ENCODE measurements at places on chromosomes 13 and 19.

GRCh38 chr13:89980896-89981295, 1366.6 kb upstream of the MIR17HG start:
- DNase-seq, result no peak

DNA sequence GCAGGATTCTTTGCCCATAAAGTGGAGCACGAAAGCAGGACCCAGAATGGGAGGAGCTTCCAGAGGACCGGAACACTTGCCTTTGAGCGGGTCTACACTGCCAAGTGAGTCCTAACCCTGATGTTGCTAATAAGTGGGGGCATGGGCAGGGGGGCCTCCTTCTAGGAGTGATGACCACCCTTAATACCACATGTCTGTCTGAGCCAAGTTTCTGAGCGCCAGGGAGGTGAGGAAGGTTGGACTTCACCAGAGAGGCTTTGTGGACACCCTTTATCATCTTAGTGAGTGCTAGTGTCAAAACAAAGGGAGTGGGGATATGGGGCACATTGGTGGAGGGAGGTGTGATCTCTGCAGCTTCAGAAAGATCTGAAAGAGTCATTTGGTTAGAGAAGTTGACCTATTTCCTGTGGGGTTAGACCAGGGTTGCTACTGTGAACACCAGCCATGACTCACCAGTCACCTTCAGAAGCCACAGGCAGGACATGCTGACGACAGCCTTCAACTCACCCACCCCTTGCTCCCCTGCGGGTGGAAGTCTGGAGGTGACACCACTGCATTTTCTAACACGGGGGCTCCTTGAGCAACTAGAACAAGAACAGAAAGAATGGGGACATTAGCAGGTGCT, 8.8 kb downstream of the ALOX5AP start:
- peak; percentile 71 for DNase-seq

DNA sequence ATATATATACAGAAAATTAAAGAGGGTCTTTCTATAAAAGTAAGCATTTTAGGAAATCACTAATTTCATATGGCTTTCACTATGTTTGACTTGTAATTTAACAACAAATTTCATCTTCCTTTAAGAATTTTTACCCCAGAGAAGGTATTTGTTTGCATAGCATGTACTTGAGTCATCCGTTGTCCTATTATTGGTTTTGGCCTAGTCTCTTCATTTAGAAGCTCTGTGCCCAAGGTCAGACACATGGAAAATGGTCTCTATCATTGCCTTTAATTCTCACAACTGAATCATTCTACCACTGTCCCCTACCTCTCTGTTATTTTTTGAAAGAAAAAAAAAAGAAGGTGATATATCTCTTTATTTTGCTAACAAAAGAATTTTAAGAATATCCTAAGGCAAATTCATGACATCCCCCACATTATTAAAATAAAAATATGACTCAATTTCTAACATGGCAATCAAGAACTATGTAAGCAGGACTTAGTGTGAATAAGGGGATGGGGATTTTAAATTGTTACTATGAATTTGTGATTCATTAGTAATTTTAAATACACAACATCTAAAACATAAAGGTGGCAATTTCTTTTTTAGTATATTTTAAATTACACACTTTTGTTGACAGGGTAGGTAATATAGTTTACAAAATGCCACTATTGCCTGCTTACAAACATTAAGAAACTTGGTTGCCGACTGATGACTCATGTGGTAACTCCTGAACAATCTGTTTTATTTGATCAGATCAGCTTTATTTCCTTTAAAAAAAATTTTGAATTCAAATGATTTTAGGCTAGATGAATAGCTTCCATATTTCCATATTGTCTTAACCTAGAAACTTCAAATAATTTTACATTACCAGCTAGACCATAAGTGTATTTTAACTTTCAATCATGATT, 13.9 kb downstream of the SLITRK5 start:
- no peak for DNase-seq

DNA sequence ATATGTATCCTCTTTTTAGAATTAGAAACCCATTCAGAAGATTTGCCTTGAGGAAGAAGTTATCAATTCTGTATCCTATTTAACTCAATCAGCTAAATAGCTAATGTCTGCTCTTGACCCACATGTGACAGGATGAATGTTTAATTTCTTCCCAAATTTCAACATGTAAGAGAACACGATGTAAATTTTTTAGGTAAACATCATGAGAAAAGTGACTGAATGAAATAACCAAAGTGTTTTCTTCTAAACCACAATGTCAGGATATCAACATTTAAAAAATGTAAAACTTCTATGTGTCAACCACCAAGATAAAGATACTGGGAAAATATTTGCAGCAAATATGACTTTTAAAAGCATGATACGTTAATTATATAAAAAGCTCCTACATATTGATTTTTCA, 302.4 kb downstream of the DCT start:
- no peak for DNase-seq

DNA sequence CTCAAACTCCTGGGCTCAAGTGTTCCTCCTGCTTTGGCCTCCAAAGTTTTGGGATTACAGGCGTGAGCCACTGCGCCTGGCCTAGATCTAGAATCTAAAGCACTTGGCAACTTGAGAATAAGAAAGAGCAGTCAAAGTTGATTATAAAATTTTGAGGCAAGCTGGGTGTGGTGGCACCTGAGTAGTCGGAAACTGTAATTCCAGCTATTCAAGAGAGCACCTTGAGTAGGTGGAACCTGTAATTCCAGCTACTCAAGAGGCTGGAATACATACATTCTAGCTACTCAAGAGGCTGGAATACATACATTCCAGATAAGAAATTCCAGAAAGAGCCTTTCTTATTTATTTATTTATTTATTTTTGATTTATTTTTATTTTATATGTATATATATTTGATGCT, 8.3 kb upstream of the NAA16 start:
- DNase-seq, result no peak

DNA sequence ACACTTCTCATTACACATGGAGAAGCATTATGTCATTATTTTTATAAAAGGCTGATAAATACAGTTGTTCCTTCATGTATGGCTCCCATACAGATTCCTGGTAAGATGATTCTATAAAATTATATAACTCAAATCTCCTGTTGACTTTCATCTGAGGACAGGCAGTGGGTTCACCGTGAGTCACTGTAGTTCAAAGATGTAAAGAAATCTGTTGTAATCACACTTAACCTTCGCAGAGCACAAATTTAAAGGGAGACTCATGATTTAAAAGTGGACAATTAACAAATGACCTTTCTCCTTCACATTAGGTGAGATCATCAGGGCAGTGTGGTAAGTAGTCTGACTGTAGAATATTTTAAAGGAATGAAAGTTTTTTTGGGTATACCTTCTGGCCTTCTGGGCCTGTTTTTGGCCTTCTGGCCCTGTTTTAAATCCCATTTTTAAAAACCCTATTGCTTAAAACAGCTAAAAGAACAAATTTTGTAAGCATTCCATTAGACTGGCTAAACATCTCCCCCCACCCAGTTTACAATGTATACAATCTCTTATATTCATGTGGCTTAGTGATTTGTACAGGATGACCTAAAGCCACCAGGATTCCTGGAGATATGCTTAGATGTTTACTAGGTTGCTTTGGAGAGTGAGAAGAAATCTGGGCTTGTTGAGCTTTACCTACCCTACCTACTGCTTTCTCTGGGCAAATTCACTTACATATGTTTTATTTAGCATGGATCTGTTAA, 171.2 kb downstream of the ITGBL1 start:
- no peak for DNase-seq

DNA sequence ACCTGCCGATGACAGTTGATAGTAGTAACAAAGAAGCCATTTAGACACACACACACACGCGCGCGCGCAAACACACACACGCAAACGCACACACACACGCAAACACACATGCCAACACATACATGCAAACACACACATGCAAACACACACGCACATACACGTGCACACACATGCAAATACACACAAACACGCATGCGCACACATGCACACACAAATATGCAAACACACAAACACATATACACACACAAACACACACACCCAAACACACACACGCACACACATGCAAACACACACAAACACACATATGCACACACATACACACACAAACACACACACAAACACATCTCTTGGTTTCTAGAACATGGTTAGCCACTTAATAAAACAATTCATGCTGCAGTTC, 50.1 kb downstream of the ZNF557 start:
- DNase-seq, result no peak

DNA sequence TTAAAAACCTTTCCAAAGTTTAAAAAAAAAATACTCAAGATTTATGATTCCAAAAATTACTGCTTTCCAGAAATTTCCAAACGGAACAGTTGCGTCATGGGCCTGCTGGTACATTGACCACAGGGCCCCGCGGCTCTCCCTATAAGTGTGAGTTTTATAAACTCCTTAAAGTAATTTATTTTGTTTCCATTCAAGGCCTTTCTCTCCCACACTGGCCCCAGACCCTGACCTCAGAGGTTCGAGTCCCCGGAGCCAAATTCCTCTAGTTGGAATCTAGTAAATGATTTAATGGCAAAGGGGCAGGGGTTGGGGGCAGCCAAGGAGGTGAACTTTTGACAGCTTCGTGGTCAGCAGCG, 97.5 kb downstream of the INSR start:
- DNase-seq, result no peak

DNA sequence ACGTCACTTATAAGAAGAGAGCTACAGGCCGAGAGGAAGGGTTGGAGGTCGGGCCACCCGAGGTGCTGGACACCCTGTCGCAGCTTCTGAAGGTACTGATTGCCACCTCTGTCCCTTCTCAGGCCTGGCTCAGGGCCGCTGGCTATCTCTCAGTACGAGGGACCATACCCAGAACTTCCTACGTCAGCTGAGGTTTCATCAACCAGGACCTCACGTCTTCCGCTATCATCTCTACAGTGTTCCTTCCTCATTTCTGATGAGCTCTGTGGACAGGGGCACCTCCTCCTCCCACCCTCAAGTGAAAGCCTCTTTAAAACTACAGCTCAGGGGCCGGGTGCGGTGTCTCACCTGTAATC, 58.2 kb upstream of the USE1 start:
- DNase-seq, result no peak

- DNase-seq, result no peak
Observed at GRCh38 chr19:44111910-44112463, 1.2 kb upstream of the ZNF225 start.

DNA sequence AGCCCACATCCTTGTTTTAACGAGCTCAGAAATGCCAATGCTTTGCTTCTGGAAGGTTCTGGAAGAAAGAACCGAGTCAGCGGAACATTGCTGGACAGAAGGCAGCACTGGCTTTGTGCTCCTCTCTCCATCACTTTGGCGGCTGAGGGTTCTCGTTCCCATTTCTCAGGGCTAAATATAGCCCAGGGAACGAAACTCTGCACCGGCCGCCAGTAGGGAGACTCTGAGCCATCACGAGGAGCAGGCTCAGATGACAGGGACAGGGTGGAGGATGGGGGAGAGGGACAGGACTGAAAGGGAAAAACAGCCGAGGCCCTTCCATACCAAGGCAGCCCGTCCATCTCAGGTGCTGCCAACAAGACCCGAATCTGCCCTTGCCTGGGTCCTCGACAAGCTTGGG, 166.4 kb downstream of the CACNA1A start:
- DNase-seq, result no peak

DNA sequence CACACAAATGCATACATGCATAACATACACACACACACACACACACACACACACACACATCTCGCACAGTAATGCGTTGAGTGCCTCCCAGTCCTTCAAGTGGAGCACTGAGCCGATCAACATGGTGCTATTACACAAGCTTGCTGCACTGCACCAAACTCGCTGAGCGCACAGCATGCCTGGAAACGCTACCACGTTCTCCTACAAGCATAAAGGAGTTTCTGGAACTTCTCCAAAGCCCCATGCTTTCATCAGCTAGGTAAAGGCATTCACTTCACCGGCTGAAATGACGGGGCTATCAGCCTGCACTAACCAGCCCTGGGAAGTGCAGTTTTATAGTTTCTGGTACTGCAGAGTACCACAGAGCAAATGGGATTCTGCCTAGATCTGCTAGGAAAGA, 92.7 kb downstream of the FGF14 start:
- DNase-seq, result no peak

DNA sequence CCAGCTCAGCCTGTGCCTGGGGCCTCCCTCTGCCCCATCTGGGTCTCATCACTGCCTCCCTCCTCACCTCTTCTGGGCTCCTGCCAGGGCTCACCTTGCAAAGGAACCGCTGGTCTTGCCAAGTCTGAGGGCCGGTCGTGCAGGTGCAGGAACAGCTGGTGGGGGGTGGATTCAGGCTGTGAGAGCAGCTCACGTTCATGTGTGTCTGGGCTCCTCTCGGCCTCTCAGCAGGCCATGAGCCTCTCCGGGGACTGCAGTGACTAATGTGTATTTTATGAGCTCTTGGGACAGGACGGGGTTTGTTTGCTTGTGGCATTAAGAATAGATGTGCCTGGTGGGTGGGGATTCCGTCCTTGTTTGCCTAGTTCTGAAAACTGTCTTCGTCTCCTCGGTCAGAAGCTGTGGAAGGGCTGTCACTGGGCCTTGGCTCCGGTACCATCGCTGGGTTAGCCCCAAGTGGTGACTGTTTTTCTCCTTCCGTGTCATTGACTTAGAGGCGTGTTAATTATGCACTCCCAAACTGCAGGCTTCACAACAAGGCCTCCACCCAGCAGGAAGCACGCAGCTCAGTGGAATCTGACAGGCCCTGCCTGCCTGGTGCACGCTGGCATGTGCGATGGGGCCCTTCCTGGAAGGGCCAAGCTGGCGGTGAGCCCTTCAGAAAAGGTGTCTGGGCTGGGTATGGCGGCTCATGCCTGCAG, 77.6 kb downstream of the KDM4B start:
- no peak for DNase-seq

GRCh38 chr19:33805840-33806433, 9.3 kb downstream of the KCTD15 start:
- DNase-seq, result no peak

GRCh38 chr19:4130744-4131438, 7.0 kb upstream of the MAP2K2 start:
- DNase-seq, result no peak

DNA sequence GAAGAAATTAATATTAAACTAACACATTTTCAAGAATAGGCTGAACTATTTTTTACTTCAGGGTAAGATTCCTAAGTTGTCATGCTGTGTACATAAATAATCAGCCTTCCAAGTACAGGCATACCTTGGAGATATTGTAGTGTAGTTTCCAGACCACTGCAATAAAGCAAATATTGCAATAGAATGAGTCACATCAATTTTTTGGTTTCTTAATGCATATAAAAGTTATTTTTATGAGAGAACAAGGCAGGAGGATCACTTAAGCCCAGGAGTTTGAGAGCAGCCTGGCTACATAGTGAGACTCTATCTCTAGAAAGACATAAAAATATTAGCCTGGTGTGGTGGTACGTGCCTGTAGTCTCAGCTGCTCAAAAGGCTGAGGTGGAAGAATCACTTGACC, 511.5 kb downstream of the UQCRFS1 start:
- DNase-seq, result no peak

GRCh38 chr19:5719274-5719960, 529 bp downstream of the LONP1 start:
- DNase-seq, result no peak

GRCh38 chr19:18869781-18870530, 26.0 kb downstream of the CERS1 start:
- no peak for DNase-seq

GRCh38 chr13:83914368-83914767, 32.1 kb upstream of the SLITRK1 start:
- DNase-seq, result no peak
